Activated CD4-positive, alpha-beta T cell treated with anti-CD3 and anti-CD28 coated beads for 1 hour (primary cell): ENCODE measurements at places on chromosomes 7 and 10.

DNA sequence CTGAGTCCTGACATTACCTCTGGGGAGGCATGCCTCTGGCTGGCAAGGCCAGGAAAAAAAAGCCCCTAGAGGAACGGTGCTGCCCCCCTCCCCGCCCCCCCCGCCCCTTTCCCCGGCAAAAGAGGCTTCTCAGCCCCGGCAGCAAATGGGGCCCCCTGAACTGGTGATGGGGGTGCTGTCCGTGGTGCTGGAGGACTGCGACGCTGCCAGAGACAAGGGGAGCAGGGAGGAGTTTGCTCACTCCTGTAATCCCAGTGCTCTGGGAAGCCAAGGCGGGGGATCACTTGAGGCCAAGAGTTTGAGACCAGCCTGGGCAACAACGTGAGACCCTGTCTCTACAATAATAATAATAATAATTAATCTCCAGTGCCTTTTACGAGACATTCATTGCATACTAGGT is 23.7 kb downstream of the SRRM3 start:
- DNase-seq: no peak

DNA sequence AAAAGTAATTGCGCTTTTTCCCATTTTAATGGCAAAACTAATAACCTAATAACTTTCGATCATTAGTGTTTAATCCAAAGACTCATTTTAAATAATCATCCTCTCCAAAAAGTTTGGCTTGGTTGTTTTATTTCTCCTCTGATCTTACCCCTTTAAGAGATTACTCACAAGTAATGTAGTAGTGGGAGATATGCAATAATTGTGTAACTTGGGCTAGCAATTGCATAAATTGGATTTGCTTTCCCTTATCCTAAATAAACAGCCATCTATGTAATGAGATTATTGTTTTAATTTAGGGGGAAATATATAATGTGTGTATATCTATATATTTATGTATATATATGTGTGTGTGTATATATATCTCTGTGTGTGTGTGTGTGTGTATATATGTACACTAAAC is 82.5 kb downstream of the RNLS start:
- no peak for DNase-seq

GRCh38 chr7:29798422-29798821 is 7.9 kb upstream of the WIPF3 start:
- DNase-seq: no peak

- DNase-seq: no peak
Observed at GRCh38 chr7:124956160-124956559, 26.5 kb upstream of the POT1 start.

GRCh38 chr10:5511231-5511884 is 12.0 kb upstream of the CALML5 start:
- DNase-seq: no peak

DNA sequence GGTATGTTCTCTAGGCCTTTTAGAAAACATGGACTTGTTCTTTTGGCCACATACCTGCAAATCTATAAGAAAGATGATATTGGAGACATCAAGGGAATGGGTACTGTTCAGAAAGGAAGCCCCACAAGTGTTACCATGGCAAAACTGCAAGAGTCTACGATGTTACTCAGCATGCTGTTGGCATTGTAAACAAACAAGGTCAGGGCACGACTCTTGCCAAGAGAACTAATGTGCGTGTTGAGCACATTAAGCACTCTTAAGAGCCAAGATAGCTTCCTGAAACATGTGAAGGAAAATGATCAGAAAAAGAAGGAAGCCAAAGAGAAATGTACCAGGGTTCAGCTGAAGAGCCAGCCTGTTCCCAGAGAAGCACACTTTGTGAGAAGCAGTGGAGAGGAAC is 37.1 kb downstream of the SDK1 start:
- no peak for DNase-seq
